ENCODE measurements at places on chromosomes 11 and 22.
A peak's percentile ranks its signal among the peaks of the same experiment; 100 is the strongest.

GRCh38 chr22:45216133-45217003 is 24.3 kb downstream of the KIAA0930 start:
- H3K27me3 ChIP-seq = no peaks in the 10 kb centered on the region
- peaks cover 29% of the 10 kb centered on the region for H3K4me1 ChIP-seq
- no peaks in the 10 kb centered on the region for H3K36me3 ChIP-seq
- no peak overlapping the region for H3K4me3 ChIP-seq

DNA sequence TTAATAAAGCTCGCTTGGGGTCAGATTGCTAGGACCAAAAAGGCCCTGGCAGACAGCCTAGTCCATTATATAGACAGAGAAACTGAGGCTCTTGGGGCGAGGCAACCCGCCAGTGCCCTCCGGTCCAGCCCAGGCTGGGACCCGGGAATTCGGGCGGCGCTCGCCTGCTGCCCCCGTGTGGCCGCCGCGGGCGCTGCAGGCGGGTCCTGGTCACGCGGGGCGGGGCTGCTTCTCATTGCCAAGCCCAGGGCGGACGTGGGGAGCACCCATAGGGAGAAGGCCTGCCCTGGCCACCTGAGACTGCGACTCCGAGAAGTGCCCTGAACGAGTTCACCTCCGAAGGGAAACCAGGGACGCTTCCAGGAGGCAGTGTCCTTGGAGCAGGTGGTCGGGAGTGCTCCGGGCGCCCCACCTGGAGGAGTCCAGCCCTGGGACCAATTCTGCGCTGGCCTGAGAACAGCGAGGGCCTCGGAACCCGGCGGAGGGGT is 36.0 kb upstream of the CSNK1E start:
- no peaks in the 10 kb centered on the region for H3K27me3 ChIP-seq
- H3K4me3 ChIP-seq = no peak overlapping the region
- peaks cover 16% of the 10 kb centered on the region for H3K36me3 ChIP-seq

GRCh38 chr11:35280727-35281126 is 138.6 kb downstream of the SLC1A2 start:
- no peak overlapping the region for H3K4me3 ChIP-seq
- no peaks in the 10 kb centered on the region for H3K27me3 ChIP-seq
- H3K36me3 ChIP-seq = no peaks in the 10 kb centered on the region
- no peak overlapping the region for H3K27ac ChIP-seq
- peaks cover 8% of the 10 kb centered on the region for H3K4me1 ChIP-seq
- DNase-seq = no peak

DNA sequence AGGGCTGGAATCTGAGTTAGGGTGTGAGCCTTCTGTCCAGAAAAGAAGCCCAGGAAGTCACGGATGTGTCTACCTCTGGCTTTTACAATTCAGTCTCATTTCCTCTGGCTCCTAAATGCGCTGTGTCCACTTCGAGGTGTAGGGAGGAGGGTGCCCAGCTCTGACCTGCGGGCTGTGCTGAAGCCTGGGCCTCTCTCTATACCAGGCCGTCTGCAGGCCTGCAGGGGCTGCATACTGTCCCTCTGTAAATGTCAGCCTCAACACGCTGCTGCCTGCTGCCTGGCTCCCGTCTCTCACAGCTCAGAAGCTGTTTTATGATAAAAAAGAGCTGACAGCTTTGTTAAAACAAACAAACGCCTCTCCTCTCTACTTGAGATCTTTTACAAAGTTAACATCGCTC is 14.5 kb downstream of the ARVCF start:
- no peak overlapping the region for H3K4me3 ChIP-seq
- no peak for DNase-seq
- H3K27ac ChIP-seq = no peak overlapping the region
- peaks cover 26% of the 10 kb centered on the region for H3K4me1 ChIP-seq
- peaks cover 27% of the 10 kb centered on the region for H3K36me3 ChIP-seq

DNA sequence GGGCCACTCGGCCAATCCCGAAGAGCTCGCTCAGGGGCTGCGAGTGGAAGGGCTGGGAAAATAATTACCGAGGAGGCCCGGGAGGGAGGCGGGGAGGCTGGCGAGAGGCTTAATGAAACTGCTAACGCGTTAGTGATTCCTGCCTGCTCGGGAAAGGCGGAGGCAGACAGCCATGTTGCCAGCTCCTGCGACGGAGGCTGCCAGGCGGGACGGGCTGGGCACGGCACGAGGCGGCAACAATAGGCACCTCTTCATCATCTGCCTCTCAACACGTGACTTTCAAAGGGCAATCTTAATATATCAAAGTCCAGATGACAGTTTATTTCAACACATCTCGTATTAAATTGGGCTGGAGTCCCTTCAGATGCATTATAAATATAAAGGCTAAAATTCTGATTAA is 68.0 kb upstream of the TCF20 start:
- DNase-seq = no peak
- no peaks in the 10 kb centered on the region for H3K36me3 ChIP-seq
- H3K27me3 ChIP-seq = peaks cover 15% of the 10 kb centered on the region
- peaks cover 33% of the 10 kb centered on the region for H3K4me1 ChIP-seq
- no peak overlapping the region for H3K27ac ChIP-seq

GRCh38 chr11:21602699-21603098 is 590.2 kb upstream of the ANO5 start:
- H3K4me3 ChIP-seq = no peak overlapping the region
- H3K4me1 ChIP-seq = no peaks in the 10 kb centered on the region
- DNase-seq = no peak

DNA sequence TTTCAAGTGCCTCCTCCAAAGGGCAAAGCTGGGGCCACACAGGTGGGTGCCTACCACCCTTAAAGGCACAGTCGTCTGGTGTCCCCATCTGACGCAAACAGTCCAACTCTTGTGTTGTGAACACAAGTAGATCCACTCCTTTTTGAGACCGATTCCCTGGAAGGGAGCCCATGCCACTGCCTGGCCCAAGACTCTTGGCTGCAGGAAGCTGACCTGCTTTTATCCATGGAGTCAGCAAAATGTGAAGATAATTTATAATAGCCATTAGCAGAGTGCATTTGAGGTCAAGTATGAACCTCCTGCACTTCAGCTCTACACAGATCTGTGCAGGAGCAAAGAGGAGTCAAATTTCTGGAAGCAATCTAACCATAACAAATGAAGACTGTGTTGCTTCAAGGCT is 68.5 kb downstream of the ADM start:
- H3K4me3 ChIP-seq = no peak overlapping the region
- no peak for DNase-seq
- H3K27ac ChIP-seq = no peak overlapping the region

GRCh38 chr11:88324562-88325345 is 12.8 kb downstream of the CTSC start:
- peak overlapping the region; percentile 89 for H3K27ac ChIP-seq
- H3K4me3 ChIP-seq = no peak overlapping the region
- peaks cover 91% of the 10 kb centered on the region for H3K4me1 ChIP-seq
- H3K36me3 ChIP-seq = peaks cover 73% of the 10 kb centered on the region
- no peaks in the 10 kb centered on the region for H3K27me3 ChIP-seq

- no peak overlapping the region for H3K27ac ChIP-seq
- no peaks in the 10 kb centered on the region for H3K27me3 ChIP-seq
- no peaks in the 10 kb centered on the region for H3K36me3 ChIP-seq
- H3K4me3 ChIP-seq = no peak overlapping the region
- DNase-seq = no peak
- no peaks in the 10 kb centered on the region for H3K4me1 ChIP-seq
Measured at GRCh38 chr11:95764267-95764898, 25.2 kb downstream of the FAM76B start.
